ENCODE measurements at places on chromosomes 6 and 20.

DNA sequence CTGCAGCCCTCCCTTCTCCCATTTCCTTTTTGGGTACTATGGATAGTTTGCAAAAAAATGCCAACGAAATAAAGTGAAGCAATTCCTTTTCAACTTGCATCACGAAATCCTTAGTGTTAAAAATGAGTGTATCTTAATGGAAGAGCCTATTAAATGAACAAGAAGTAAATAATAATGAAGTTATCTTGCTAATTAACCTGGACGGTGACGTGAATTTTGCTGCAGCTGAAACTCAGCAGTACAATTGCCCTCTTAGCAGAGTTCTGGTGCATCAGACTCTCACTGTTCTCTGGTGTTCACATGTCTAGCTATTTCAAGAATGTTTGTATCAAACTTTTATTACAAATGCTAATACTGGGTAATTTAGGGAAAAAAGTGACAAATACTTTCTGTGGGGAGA, 119.7 kb upstream of the HDAC2 start:
- DNase-seq = no peak

DNA sequence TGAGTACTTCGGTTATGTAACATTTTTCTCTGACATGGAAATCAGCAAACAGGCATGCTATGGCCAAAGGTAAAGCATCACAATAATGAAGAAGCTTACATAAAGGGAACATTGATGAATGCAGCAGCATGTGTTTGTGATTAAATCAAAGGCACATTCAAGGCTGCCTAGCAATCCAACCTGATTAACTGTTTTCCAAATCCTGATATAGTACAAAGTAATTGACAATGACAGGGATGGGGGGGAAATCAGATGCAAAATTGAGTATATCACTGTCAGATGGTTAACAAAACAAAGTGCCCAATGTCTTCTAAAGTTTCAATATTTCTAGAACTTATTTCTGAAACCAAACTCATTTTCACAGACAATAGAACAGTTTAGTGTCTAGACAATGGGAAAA, 39.2 kb upstream of the B3GAT2 start:
- DNase-seq = no peak

DNA sequence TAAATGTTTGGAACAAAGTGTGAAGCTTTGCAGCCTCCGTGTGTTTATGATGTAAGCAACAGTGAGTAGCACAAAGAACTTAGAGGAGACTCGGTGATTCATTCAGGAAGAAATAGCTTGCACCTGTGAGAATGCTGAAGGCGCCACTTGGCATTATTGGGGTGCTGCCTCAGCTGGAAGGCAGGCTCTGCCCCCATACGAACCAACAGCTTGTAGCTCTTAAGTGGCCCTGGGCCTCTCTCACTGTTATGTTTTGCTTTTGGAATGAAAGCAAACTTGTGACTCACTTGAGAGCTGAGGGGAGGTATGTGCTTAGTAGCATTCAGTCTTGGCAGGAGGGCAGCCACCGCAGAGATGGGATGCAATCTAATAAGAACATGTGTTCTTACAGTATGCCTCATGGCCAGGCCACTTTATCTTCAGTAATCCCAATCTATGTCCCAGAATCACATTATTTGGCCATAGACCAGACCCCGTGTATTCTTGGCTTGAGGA, 310.7 kb downstream of the EYA4 start:
- no peak for DNase-seq

GRCh38 chr20:58001381-58001780, 227.1 kb downstream of the ANKRD60 start:
- no peak for DNase-seq

All from stimulated activated CD4-positive, alpha-beta T cell treated with anti-CD3 and anti-CD28 coated beads, TNF-alpha, amount 100 ng/mL, for 24 hours (primary cell).